ENCODE measurements at places on chromosomes 1 and 21.
A peak's percentile ranks its signal among the peaks of the same experiment; 100 is the strongest.

GRCh38 chr1:16630661-16631247 lies 17.4 kb upstream of the NBPF1 start:
- H3K4me1 ChIP-seq: no peaks in the 10 kb centered on the region
- H3K4me3 ChIP-seq: no peak overlapping the region
- peaks cover 58% of the 10 kb centered on the region for H3K36me3 ChIP-seq
- no peak for DNase-seq
- no peak overlapping the region for H3K27ac ChIP-seq

DNA sequence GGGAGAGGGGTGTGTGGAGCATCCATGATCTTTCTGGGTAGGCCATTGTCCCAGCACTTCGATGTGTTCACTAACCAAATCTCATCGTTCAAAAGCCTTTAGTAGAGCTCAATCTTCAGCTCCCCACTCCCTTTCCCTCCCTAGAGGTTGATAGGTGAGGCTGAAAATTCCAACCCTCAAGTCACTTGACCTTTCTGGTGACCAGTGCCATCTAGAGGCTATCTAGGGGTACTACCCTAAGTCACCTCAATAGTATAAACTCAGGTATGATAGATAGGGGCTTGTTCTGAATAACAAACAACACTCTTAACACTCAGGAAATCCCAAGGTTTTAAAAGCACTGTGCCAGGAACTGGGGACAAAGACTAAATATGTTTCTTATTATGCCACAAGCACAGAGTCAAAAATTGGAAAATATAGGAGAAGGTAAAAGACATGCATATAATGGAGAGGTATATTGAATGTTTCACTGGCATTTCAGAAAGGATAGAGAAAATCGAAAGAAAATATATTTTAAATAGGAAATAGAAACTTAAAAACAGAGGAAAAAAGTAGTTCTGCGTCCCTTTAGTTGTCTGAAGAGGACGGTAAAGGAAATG lies 42.9 kb upstream of the CD53 start:
- H3K27ac ChIP-seq: no peak overlapping the region
- no peak for DNase-seq
- no peaks in the 10 kb centered on the region for H3K27me3 ChIP-seq
- no peaks in the 10 kb centered on the region for H3K36me3 ChIP-seq
- no peaks in the 10 kb centered on the region for H3K4me1 ChIP-seq
- no peak overlapping the region for H3K4me3 ChIP-seq

- no peaks in the 10 kb centered on the region for H3K4me1 ChIP-seq
- H3K36me3 ChIP-seq: no peaks in the 10 kb centered on the region
- no peak overlapping the region for H3K27ac ChIP-seq
- H3K27me3 ChIP-seq: no peaks in the 10 kb centered on the region
- no peak for DNase-seq
- no peak overlapping the region for H3K4me3 ChIP-seq
Measured at GRCh38 chr1:225329041-225329440, 98.8 kb downstream of the LBR start.

DNA sequence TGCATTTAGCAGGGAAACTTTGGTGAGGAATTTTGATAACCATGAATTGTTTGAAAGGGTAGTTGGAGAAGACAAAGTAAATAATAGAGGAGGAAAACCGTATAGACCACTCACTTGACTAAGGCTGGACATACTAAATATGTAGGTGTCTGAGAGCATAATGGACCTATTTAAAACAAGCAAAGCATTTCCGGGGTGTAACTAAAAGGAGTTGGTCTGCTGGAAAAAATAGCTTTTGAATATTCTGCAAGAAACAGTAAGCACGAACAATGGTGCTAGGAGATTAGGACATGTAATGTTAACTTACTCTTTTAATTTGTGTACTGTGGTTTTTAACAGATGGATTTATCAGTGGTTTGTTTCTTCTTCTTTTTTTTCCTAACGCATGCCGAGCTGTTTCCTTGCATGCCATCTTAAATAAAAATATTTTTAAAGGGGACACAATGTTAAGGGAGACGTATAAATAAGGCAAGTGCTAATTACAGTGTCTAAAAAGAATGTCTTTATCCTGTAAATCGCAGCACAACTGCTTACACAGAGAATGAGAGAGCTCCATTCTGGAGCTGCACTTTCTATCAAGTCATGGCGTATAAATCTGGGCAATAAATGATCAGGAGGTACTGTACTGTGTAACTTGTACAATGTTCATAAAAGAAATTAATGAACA lies 492.1 kb downstream of the LMO4 start:
- DNase-seq: no peak
- no peaks in the 10 kb centered on the region for H3K27me3 ChIP-seq
- H3K4me1 ChIP-seq: peaks cover 24% of the 10 kb centered on the region
- H3K4me3 ChIP-seq: peak overlapping the region; percentile 2
- H3K27ac ChIP-seq: no peak overlapping the region

- peak overlapping the region; percentile 96 for H3K27ac ChIP-seq
- no peaks in the 10 kb centered on the region for H3K36me3 ChIP-seq
- peaks cover 48% of the 10 kb centered on the region for H3K4me1 ChIP-seq
- H3K27me3 ChIP-seq: no peaks in the 10 kb centered on the region
- peak overlapping the region; percentile 92 for H3K4me3 ChIP-seq
- no peak for DNase-seq
Measured at GRCh38 chr1:41241354-41241748, 755 bp downstream of the SCMH1 start.

DNA sequence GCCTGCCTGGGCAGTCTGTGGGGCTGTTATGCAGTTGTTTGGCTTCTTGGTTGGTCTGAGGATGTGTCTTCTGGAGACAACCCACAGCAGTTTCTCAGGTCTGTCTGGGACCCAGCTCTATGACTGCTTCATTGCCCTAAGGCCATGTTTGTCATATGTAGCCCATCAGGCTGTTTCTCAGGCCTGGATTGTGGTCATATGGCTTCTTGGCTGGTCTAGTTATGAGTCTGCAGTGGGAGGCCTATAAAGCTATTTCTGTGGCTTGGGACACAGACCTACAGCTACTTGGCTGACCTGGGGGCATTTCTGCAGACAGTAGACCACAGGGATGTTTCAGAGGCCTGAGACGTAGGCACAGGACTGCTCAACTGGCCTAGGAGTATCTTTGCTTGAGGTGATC lies 41.5 kb downstream of the CHIA start:
- H3K36me3 ChIP-seq: no peaks in the 10 kb centered on the region
- H3K4me1 ChIP-seq: no peaks in the 10 kb centered on the region
- no peak for DNase-seq
- no peaks in the 10 kb centered on the region for H3K27me3 ChIP-seq
- no peak overlapping the region for H3K4me3 ChIP-seq

DNA sequence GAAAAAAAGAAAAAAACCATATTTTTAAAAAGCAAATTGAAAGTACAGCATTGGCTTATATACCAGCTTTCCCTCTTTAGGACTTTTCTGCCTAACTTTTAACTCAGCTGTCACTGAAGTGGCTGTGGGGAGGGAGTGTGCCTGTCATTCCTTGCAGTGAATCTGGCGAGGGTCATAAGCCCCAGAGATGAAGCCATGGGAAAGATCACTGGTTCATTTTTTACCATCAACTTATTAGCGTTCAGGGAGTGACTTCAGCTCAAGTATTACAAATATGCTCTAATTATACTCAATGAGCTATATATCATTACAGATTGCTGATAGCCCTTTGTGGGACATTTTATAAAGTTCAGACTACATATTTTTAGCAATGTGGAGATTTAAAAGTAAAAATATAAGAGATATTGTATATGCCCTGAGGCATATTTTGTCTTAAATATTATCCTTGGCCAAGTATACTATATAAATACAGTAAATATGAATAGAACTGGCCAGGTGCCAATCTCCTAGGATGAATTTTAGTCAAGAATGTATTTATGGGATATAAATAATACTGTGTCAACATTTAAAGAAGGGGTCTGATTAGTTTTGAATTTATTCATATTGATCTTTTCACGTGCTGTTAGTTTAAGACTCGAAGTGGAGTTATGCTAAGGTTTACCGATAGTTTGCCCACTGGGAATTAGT lies 4.4 kb downstream of the TGFB2 start:
- no peak for DNase-seq
- H3K36me3 ChIP-seq: no peaks in the 10 kb centered on the region
- H3K27me3 ChIP-seq: no peaks in the 10 kb centered on the region
- H3K4me3 ChIP-seq: peak overlapping the region; percentile 83
- peaks cover 44% of the 10 kb centered on the region for H3K4me1 ChIP-seq

GRCh38 chr1:185015631-185016030 lies 29.7 kb upstream of the RNF2 start:
- no peaks in the 10 kb centered on the region for H3K27me3 ChIP-seq
- no peaks in the 10 kb centered on the region for H3K4me1 ChIP-seq
- DNase-seq: no peak
- no peak overlapping the region for H3K4me3 ChIP-seq
- no peaks in the 10 kb centered on the region for H3K36me3 ChIP-seq

GRCh38 chr1:202564958-202565495 lies 145.2 kb downstream of the SYT2 start:
- H3K36me3 ChIP-seq: peaks cover 38% of the 10 kb centered on the region
- H3K4me1 ChIP-seq: peaks cover 96% of the 10 kb centered on the region
- DNase-seq: no peak
- H3K27me3 ChIP-seq: no peaks in the 10 kb centered on the region
- H3K4me3 ChIP-seq: no peak overlapping the region

- H3K4me3 ChIP-seq: no peak overlapping the region
- H3K36me3 ChIP-seq: no peaks in the 10 kb centered on the region
- no peak overlapping the region for H3K27ac ChIP-seq
- H3K4me1 ChIP-seq: no peaks in the 10 kb centered on the region
Measured at GRCh38 chr1:29673669-29674626, 437.6 kb downstream of the PTPRU start.

- H3K27me3 ChIP-seq: no peaks in the 10 kb centered on the region
- no peak for DNase-seq
- no peak overlapping the region for H3K27ac ChIP-seq
- peaks cover 55% of the 10 kb centered on the region for H3K4me1 ChIP-seq
- H3K4me3 ChIP-seq: no peak overlapping the region
Measured at GRCh38 chr1:149845416-149845815, 54.0 kb upstream of the BOLA1 start.

DNA sequence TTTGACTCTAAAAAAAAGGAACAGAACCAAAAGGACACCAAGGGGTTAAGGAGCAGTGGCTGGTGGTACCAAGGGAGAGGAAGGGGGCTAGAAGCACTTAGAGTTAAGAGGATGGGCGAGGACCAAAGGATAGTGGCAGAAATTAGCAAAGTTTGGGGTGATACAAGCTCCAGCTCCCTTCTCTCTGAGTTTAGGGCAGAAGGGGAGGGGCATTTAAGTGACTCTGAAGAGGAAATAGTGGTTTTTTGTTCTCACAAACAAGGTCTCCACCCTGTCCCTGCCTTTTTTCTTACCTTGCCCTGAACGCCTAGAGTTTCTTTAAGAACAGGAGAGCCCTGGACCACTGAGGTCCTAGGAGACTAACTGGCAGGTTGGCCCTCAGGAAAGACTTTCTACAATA lies 3.3 kb downstream of the CDC42SE1 start:
- H3K4me3 ChIP-seq: peak overlapping the region; percentile 100
- peak overlapping the region; percentile 99 for H3K27ac ChIP-seq
- peaks cover 42% of the 10 kb centered on the region for H3K36me3 ChIP-seq

DNA sequence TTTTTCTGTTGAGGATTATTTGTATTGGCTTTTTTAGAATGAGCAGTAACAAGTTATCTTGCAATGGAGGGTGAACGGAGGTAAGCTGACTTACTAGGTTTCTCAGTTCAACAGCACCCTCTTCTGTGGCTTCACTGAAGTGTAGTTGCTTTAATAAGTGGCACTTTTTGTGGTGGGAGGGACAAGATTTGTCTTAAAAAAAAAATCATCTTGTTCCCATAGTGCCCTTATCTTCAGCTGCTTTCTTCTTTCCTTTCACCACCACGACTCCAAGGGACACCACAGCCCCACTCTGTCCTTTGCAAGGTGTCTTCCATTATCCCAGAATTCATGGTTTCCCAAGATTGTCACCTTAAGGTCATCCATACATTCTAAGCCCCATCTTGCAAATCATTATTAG lies 92.9 kb downstream of the PIGK start:
- H3K4me3 ChIP-seq: no peak overlapping the region
- H3K27me3 ChIP-seq: no peaks in the 10 kb centered on the region
- no peaks in the 10 kb centered on the region for H3K36me3 ChIP-seq

- DNase-seq: no peak
- no peak overlapping the region for H3K4me3 ChIP-seq
- no peaks in the 10 kb centered on the region for H3K36me3 ChIP-seq
- H3K4me1 ChIP-seq: no peaks in the 10 kb centered on the region
- no peak overlapping the region for H3K27ac ChIP-seq
Measured at GRCh38 chr1:77021732-77022131, 154.5 kb downstream of the ST6GALNAC5 start.

DNA sequence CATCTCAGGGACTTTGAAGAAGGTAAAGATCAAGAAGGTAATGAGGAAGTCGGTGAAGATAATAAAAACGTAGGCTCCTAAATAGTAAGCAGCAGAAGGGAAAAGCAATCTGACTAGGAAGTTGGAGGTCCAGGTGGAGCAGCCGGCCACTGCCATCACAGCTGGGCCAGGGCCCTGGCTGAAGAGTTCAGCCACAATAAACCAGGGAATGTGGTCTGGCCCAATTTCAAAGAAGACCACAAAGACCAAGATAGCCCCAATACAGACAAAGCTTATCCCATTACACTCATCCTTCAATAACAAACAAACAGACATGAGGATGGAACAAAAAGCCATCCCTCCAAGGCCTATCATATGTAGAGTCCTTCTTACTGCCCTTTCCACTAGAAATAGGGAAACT lies 18.4 kb upstream of the JAK1 start:
- H3K4me1 ChIP-seq: no peaks in the 10 kb centered on the region
- no peaks in the 10 kb centered on the region for H3K27me3 ChIP-seq
- peaks cover 20% of the 10 kb centered on the region for H3K36me3 ChIP-seq

DNA sequence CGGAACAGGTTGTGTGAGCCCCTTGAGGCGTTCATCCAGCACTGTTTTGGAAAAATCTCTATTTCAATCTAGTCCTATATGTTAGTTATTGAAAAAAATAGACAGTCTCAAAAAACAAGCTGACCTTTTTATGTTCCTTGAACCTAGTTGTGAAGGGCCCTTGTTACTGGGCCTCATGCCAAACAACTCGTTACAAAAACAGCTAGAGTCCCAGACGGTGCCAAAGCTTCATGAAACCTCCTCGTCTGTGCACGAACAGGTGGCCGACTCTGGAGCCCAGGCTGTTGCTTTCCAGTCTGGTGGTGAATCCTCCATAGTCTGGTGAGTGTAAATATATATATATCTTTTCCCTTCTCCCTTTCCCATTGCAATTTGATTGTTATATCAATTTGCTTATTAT lies at the start of gene CHIA:
TSS of gene CHIA (plus strand) at position 222 of the 400 bp plus-strand sequence. CDS start 19,617 bp downstream, outside the sequence.
- H3K27me3 ChIP-seq: no peaks in the 10 kb centered on the region
- no peaks in the 10 kb centered on the region for H3K4me1 ChIP-seq
- no peak within 1 kb of the TSS for H3K4me3 ChIP-seq
- no peak for DNase-seq
- H3K27ac ChIP-seq: no peak within 1 kb of the TSS

GRCh38 chr1:18239671-18240070 lies 132.1 kb downstream of the IGSF21 start:
- H3K36me3 ChIP-seq: no peaks in the 10 kb centered on the region
- no peaks in the 10 kb centered on the region for H3K4me1 ChIP-seq
- no peak overlapping the region for H3K27ac ChIP-seq
- no peak overlapping the region for H3K4me3 ChIP-seq

- no peaks in the 10 kb centered on the region for H3K27me3 ChIP-seq
- DNase-seq: no peak
- peak overlapping the region; percentile 82 for H3K27ac ChIP-seq
- no peak overlapping the region for H3K4me3 ChIP-seq
Measured at GRCh38 chr1:27547220-27548116, 56.5 kb downstream of the AHDC1 start.
